ENCODE measurements at places on chromosomes 11 and 22.

DNA sequence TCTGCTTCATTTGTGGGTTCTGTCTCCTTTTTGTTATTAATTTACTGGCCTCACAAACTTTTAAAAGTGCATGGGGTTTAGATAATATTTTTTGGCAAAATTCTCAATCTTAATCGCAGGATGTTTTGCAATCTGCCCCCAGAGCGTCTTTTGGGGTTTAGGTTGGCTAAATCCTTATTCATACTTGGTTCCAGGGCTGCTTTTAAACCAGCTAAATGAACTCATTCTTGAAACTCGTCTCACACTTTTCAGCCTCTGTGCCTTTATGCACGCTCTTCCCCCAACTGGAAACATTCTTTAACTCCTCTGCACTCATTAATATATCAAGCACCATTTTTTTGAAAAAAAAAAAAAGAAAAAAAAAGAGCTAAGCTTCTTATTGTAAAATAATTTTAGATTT is 131.7 kb downstream of the KIF18A start:
- DNase-seq = no peak

GRCh38 chr11:95296621-95297025 is 65.6 kb upstream of the SESN3 start:
- no peak for DNase-seq

DNA sequence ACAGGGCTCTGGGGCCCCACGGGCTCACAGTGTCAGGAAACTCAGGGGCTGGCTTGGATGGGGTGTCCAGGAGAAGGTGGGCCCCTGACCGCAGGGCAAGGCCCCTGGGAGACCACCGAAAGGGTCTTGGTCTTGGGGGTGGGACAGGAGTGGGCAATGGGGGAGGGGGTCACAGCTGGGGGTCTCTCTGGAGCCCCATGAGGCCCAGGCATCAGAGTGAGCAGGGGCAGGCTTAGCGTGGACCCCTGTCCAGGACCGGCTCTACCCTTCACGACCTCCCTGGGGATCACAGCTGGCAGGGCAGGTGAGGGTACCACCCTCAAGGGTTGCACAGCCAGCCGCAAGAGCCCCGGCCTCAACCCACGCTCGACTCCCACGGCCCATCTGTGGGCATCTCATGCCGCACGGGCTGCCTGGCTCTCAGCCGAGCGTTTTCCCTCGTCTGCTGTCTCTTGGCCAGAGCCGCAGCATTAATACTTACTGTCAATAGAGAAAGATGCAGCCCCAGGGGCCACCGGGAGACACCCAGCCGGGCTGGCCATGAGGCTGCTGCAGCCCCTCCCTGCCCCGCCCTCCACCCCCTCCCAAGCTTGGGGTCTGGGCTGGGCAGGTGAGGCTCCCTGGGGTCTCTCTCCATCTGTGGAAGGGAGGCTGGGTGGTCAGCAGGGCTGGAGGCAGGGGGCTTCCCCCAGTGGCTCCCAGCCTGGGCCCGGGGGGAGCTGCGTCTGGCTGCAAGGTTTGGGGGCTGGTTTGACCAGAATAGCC is 662 bp downstream of the MUC5B start:
- DNase-seq = no peak

GRCh38 chr11:131993246-131993645 is 622.8 kb downstream of the NTM start:
- DNase-seq = no peak

- DNase-seq = no peak
Measured at GRCh38 chr11:116651098-116651736, 121.6 kb downstream of the BUD13 start.

- DNase-seq = no peak
Measured at GRCh38 chr11:111408789-111409727, 30.0 kb upstream of the POU2AF1 start.

DNA sequence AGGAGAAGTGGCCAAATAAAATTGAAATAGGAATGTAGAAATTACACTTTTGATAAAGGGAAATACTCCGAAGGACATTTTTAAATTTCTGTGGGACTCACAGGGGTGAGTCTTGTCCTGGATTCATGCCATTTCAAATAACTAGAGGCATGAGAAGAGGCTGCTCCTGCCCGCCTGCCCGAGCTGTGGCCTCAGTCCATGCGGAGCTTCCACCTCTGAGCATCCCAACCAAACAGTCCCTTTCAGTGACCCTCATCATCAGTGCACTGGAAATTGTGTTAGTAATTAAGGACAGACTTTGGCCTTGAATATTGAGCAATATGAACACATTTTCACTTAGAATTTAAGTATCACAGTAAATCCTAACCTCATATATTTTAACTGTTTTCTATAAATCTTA is 25.6 kb downstream of the GRIA4 start:
- no peak for DNase-seq

DNA sequence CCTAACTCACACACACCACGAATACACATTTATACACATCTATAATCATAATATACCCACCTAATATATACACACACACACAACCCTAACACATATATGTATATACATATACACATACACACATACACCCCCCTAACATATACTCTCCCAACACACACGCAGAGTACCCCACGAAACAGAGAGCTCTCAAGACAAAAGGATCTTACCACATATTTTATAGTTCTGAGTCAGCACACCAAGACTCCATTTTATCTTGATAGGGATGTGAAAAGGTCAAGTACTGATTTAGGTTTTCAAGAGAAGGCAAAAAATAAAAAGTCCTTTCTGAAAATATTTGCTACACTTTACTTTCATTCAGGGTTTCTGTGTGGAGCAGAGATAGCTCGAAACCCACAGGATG is 1207.2 kb downstream of the LRRC4C start:
- DNase-seq = no peak

DNA sequence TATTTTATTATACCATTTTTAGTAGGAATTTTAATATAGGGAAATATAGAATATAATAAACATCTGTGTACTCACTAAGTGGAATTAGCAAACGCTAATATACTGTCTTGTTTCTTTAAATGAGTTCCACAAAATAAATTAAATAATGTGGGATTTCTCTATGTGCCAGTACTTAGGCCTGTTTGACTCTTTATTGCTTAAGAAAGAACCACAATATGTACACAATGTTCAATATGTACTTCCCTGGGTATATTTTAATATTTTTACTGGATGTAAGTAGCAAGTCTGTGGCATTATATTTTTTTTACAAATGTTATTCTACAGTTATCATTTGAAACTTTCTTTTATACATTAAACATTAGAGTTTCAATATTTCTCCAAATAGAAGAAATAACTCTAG is 92.5 kb upstream of the CARD18 start:
- no peak for DNase-seq

DNA sequence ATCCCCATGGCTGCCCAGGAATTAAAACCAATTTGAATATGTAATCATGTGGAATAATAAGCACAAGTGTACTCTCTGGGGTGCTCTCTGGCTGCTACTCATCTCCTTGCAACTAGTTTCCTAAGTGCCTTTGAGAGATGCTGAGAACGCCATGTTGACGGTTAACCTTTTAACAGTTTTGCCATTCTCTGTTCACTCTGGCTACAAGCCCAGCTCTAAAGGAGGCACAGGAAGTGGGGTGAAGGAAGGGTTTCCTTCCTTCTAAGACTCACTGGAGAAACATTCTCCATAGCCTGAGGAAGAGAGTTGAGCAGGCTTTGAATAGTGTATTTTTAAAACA is 122.0 kb upstream of the ZC3H12C start:
- no peak for DNase-seq

DNA sequence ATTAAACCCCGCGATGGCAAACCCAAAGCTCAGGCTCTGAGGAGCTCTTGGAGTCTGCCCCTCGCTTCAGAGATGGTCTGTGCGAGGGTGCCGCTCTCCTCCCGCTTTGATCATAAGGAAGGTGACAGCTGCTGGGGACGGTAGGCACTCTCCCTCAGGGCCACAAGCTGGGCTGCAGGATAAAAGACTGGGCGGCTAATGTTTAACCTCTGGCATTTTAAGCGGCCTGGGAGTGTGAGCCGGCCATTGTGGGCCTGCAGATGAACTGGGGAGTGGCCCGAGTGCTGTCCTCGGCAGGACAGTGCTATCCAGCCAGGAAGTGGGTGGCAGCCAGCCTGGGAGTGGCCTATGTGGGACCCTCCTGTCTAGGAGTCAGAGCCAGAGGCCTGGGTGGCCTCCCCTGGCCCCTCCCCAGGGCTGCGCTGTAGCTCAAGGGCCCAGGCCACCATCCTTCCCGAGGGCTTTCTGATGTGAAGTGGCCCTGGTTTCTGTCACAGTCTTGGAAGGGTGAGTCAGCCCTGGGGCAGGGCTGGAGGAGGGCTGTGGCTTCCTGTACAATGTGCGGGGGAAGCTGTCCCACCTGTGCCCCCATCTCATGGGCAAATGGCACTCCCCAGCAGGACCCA is 58.7 kb upstream of the PRODH start:
- no peak for DNase-seq

DNA sequence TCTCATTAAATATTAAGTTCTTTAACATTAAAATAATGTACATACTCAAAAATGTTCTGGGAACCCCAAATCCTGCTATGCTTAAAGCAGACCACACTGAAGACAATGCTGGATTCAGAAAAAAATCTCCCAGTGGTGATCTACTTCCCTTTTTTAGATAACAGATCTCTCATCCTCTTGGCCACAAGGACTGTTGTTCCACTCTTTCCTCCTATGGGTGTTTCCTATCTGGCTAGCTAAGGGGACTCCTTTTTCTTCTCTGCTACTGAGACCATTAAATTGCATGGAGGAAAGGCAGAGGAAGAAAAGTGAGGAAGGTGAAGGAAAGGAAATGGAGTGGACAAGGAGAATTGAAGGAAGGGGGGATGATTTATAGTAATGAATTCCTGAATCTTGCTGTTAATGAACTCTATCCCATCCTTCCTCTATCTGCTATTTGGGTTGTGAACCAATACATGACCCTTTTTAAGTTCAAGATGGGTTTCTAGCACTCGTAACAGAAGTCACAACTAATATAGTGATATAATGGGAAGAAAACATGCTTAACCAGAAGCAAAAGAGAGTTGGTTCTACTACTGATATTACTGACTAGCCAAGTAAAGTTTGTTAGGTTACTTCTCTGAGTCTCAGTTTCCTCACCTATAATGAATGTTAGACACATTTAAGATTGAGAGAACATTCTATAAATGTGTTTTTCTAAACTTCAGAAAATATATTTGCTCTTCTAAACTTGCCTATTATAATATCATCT is 53.2 kb downstream of the PIK3C2A start:
- DNase-seq = no peak

GRCh38 chr22:40720538-40721256 is 41.4 kb downstream of the MCHR1 start:
- no peak for DNase-seq

DNA sequence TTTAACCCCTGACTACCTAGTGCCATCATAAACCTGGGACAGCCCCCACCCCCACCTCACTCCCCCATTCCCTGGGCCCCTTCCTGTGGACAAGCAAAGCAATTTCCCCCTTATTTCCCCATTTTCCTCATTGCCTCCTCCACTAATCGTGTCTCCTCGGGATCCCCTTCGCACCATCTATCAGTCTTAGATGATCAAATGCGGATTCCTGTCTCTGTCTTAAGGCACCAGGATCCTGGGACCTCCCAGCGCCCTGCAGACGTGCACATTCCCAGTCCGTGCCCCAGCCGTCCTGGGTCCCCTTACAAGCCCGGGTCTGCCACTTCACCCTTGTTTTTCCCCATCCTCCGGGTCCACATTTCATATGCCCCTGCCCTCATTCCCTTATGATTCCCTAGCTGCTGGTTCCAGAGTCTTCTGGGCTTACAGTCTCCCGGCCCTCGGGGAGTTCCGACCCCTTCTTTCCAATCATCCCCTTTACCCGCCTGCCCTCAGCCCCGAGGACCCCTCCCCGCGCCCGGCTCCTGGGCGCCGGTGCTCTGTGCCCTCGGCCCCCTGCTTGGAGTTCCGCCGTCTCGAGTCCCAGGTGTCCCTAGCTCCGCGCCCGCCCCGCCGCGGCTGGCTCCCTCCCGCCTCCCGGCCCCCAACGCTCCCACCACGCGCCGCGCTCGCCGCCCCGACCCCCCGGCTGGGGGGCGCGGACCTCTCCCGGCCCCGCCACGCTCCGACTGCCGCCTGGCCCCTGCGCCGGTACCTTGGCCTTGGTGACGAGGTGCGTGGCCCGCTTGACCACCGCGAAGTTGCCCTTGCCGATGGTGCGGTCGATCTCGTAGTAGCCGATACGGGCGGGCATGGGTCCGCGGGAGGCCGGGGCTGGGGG is 599 bp downstream of the SIK3 start:
- peak; percentile 31 for DNase-seq

DNA sequence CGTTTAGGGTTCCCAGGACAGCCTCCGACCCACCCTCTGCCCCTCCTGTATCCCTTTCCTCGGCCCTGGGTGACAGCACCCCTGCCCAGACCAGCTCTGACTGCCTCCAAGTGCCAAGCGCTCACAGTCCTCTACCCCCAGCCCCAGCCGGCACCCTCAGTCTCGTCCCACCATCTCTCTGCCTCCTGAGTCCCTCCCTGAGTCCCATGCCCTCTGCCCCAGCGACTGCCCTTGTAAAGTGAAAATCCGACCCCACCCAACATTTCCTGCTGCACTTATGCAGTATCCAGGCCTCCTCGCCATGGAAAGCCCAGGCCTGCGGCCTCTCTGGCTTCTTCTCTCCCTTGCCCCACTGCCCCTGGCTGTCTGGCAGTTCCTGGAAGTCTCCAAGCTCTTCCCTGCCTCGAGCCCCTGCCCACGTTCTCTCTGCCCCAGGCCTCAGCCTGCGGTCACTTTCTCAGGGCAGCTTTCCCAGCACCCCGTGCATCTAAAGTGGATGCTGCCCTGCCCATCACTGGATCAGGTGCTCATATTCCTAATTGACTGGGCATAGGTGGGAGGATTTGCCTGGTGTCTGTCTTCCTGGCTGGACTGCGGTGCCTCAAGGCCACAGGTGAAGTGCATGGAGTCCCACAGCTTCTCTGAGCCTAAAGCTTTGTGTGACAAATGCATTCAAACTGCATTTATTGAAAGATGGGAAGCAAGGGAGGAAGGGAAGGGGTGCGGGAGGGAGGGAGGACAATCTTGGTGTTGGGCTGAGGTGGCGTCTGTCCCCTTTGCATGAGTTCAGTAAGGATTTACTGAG is 17.7 kb upstream of the IL2RB start:
- no peak for DNase-seq

- no peak for DNase-seq
Measured at GRCh38 chr22:50039669-50040443, 18.2 kb downstream of the TTLL8 start.

GRCh38 chr11:128620309-128621100 is 33.1 kb upstream of the ETS1 start:
- no peak for DNase-seq

DNA sequence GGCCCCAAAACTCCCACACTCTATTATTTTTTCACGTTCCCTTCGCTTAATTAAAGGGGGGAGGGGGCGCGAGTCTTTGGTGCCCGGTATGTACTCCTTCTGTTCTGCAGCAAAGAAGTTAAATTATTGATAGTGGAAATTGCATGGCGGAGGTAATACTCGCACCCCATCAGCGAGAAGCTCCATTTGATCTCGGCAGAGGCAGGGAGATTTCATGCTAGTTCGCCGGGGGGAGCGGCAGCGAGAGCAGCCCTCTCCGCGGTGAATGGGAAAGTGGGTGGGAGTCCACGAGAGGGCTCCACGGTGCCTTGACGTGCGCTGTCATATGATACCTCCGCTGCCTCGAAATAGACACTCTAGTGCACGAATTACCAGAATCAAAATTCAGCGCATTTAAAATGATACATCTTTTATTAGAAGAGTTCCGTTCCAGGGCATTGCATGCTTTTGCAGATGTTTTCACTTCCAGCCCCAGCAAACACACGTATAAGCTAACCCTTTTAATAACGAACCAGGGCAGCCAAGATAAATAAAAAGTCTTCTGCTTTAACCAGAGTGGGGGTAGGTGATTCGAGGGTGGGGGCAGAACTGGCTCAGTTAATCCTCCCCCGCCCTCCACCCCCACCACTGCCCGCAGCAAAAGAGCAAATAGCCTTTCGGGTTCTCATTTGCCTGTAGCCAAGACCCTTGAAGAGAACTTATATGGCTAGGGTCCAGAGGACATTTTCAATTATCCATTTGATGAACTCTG is 1.3 kb upstream of the BDNF start:
- no peak for DNase-seq

Data from activated CD4-positive, alpha-beta T cell treated with anti-CD3 and anti-CD28 coated beads, Interleukin-2, amount 50 U/mL, for 16 hours (primary cell).